ENCODE measurements at places on chromosomes 1 and 21. TPM values are rescaled to one million over a fixed set of nuclear protein-coding genes. Genes with fewer than 3 reads are reported as not detected.

The FBXO2 gene
- 5.3 TPM for total RNA-seq

The UBQLN4 gene
- 37.9 TPM for total RNA-seq

The ANKRD35 gene
- total RNA-seq = not detected

The CD101 gene
- 4.8 TPM for total RNA-seq

The RGS1 gene
- total RNA-seq = 7.1 TPM

The PLPPR5 gene
- not detected for total RNA-seq

DNA sequence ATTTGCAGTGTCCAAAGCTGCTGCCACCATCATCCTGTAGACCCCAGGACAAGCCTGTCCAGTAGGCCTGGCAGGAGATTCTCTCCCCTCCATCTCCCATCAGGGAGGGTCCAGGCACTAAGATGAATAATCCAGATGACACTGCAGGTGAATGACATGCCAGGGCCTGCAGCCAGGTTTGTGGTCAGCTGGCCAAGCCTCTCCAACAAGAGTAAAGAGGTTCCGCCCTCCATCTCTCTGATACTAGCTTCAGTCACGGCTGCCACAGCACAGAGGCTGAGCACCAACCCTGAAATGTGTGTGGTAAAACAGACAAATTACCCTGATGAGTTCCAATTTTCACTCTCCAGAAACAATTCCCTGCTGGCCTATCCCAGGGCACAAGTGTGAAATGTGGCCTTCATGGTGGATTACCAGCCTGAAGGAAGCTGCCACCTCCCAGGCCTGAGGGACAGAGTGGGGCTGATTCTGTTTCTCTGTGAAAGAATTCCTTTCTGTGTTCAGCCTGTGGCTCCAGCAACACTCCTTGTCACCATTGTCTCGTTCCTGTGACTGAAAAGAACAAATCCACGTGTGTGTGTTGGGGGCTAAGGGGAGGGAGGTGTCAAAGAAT is 19.9 kb upstream of the LHX4 start:
- DNase-seq = no peak

DNA sequence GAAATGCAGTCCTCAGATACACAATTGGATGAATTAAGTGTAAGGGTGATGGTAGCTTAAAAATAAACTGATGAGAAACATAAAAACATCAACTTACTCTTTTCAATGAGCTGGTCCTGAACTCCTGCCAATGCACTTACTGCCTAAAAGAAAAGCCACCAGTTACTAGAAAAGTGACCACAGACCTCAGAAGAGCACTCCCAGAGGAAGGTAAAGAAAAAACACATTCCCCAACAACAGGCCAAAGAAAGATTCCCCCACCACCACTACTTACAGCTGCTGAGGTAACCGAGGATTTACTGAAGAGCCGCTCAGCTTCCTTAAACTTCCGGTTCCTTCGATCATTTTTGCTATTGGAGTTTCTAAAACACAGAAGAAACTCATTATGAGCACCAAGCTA is 5.4 kb downstream of the MEAF6 start:
- DNase-seq = no peak

DNA sequence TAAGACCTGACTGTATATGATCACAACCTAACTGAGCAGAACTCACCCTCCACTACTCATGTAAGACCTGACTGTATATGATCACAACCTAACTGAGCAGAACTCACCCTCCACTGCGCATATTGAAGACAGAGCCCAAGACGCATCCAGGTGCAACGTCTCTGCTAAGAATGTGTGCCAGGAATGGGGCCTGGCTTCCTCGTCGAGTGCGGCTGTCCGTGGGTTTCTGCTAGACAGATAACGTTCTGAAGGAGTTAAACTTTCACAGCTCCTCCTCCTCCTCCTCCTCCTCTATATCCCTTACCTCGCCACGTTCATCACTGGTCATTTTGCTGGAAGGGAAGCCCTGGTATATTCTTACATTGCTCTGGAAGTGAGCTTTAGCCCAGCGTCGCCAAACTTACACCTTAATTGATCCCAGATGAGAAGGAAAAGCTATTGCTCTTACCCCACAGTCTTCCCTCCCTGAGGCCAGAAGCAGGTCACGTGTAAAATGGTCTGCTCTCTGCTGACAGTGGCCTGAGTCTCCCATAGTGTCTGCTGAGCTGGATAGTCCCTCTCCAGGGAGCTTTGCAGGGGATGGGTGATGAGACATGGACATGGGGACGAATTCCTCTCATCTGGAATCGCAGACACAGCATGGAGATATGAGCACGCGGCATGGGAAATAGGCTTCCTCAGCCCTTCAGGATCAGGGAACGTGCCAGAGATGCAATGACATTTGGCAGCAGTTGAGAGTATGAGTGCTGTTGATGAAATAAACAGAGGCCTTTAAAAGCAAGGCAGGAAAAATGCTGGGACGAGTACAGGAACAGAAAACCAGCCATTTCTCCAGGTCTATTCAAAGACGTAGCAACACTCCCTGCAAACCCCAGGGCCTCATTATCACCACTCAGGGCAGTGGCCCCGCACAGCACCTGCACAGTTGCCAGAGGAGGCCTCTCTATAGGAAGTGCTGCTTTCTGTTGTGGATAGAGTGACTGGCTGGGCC is 528.1 kb downstream of the KIF26B start:
- DNase-seq = no peak

DNA sequence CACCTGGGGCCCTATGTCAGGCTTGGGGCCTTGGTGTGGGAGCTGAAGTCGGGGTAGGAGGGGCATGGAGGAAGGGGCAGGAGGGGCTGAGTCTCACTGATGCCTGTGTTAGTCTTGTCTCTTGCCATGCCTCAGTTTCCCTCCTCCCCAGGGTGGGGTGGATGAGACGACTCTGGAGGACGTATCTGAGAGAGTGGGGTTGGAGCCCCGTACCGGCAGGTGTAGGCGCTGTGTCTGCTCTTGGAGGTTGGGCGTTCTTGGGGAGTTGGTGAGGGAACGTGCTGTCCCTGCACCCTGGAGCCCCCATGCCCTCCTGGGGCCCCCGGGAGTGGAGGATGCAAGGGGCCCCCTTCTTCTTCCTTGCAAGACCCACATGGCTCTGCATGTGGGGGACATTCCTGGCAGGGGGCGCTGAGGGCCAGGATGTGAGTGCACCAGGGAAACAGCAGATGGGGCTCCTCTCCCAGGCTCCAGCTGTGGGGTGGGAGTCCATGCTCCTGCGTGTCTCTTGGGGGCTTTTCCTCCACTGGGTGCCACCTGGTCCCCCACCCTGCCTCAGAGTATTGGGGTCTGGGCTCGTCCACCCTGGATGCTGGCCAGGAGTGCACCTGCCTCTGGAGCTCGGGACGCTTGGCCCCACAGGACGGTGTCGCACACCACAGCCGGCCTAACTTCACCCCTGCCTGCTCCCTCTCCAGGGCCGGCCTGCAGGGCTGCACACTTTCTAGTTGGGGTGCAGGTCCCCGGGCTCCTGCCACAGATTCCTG is 1.4 kb upstream of the TNFRSF14 start:
- peak; percentile 46 for DNase-seq

DNA sequence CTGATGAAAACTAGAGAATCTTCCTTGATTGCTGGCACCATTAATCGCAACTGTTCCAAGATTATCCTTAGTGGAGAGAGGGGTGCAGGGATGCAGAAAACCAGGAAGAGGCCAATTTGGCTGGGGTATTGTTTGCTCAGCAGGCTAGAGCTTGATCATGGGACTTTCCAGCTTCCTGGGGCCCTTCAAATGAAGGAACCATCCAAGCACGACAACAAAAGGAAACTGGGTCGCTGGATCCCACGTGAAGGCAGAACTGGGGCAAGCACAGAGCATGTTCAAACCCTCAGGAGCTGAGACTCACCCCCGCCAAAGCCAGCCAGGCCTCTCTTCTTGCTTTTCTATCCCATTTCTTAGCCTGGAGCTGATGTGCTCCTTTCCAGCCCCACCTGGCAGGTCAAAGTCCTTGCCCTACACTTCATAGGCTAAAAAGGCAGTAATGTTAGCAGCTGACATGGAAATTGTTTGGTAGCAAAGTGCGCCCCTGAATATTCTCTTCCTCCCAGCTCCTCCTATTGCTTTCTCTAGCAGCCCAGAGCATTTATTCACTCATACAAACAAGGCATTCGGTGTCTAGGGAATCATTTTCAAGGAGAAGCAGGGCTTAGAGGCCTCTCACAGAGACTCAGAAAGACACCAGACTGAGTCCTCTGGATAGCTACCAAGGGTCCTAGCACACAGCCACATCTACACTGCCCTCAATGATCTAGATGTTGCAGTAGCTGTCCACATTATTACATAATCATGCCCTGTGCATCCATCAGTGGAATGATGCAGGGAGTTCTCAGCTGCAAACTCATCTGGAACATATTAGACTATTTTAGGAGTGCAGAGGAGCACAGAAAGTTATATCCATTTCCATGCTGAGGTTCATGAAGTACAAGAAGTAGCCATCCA is 11.5 kb downstream of the KCNA2 start:
- DNase-seq = no peak

- no peak for DNase-seq
Measured at GRCh38 chr1:181656491-181656890, 173.2 kb downstream of the CACNA1E start.

DNA sequence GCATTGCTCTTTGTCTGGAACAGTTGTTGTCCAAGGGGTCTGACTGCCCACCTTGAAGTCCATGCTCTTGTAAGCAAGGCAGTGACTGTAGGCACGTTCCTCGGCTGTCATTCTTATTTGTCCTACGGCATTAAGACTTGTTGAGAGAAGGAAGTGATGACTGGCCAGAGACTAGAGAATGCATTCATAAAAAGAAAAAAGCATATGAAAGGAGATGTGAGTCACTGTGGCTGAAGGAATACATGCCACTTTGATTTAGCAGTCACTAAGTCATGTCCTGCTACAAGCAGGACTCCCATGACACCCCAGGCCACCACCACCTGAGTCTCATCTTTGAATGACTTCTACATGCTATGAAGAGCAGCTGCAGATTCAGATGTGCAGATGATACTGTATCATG is 50.5 kb downstream of the CNN3 start:
- no peak for DNase-seq

DNA sequence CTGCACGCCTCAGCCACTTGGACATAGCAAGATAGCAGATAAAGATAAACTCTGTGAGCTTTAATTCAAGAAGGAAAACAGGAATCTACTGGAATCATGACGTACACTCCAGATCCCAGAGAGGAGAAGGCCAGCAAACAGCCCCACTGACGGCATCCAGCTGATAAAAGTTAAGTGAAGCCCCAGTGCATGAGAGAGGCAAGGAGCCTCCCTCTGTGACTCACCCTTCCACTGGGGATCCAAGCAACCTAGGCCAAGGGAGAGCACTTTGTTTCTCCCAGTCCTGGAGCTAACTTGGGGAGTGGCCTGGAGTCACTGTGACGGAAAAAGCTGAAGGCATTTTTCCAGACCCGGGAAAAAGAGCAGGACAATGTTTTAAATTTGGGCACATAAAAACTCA is 270.0 kb downstream of the AKT3 start:
- no peak for DNase-seq

GRCh38 chr1:19698181-19698580 is 33.5 kb downstream of the HTR6 start:
- DNase-seq = no peak
